Cardiac septum (tissue), 1 donor: ENCODE measurements at places on chromosomes 5 and 9.

DNA sequence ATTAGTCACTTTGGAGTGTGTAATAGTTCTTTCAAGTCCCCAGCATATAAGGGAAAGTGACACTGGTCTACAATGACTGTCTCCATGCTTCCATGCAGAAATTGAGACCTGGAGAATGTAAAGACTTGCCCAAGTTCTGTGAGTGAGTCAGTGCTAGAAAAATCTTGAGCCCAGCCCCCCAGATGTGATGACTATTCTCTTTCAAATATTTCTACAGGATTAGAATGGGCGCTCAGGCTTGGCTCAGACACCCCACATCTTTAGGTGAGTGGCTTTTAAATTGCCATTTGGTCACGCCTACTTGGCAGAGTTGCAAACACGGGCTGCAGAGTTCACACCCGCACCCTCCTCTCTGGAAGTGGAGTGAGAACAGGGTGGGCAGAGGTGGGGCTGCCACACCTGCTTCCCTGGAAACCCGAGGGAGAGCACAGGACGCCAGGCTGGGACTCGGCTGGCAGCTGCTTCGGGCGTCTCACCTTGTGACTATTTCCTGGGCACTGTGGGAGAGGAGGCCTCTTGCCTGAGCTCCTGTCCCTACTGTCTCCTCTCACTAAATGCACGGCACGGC is 37.6 kb downstream of the ROPN1L start:
- DNase-seq, result no peak

DNA sequence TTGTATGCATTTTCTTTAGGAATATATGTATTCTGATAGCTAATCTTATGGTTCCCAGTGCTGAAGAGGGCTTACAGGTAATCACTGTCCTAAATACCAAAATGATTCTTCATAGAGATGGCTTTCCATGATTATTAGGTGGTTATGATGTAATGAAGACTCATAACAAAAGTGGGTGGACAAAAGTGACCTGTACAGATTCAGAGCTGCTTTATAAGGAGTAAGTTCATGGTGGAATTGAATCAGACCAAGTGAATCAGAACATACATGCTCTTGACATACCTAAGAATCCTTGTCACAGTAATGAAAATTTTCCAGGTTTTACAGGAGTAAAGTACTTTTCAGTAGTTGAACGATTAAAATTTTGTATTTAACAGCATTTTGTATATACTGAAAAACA is 105.6 kb downstream of the NIPBL start:
- no peak for DNase-seq

DNA sequence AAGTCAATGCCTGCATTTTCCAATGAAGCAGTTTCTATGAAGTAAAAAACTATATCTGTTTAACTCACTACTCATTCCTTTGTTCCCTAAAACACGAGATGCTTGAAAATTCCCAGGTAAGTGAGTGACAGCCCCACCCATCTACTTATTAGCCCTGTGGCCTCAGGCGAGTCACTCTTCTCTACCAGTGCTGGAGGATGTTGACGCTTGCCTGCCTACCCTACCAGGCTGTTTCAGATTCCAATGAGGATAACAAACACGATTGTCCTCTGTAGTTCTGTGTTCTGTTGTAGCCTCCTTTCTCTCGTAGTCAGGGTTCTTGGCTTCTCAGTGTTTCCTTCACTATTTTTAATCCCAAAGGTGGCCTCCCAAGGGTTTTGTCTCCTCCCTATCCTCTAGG is 388.8 kb downstream of the KDM4C start:
- DNase-seq, result no peak

- DNase-seq, result no peak
Observed at GRCh38 chr9:88748566-88749261, 213.7 kb downstream of the NXNL2 start.

GRCh38 chr5:125408448-125409233 is 662.2 kb upstream of the ZNF608 start:
- no peak for DNase-seq

DNA sequence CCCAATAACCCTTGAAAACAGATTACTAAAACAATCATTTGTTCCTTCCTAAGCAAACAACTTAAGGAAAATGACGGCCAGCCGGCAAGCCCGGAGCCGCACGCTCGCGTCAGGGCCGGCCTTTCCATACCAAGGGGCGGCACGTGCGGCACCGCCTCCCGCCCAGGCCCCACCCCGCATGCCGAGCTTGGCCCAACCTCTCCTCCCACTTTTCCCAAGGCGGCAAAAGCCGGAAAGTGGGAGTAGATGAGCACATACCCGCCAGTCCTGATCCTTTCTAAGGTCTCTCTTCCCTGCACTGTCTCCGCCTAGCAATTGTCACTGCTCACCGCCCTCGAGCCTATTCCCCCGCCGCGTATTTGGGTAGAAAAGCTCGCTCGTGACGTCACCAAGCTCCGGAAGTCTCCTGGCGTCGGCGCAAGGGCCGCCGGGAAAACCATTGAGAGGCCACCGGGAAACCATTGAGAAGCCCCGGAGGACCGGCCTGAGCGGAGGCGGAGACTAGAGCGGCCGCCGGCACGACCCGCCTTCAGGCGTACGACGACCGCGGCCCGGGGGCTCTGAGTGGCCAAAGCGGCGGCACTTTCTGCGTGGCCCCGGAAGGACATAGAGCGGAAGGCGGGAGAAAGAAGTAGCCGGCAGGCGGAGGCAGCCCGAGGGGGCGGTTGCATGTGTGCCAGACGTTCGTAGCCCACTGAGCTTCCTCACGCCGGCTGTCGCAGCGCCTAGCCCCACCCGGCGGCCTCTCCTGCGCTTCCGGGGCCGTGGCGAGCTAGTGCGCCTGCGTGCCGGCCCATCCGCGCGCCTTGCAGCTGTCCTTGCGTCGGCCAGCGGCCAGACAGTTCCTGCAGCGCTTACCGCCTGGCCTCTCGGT is at the start of the genes NCBP1 and TSTD2:
Gene NCBP1 (plus strand): TSS at position 837 of the 874 bp plus-strand sequence. CDS start 61 bp downstream, outside the sequence.
Gene TSTD2 (minus strand): TSS at position 384 of the 874 bp plus-strand sequence. CDS start 5,806 bp downstream, outside the sequence.
- peak; percentile 98 for DNase-seq

DNA sequence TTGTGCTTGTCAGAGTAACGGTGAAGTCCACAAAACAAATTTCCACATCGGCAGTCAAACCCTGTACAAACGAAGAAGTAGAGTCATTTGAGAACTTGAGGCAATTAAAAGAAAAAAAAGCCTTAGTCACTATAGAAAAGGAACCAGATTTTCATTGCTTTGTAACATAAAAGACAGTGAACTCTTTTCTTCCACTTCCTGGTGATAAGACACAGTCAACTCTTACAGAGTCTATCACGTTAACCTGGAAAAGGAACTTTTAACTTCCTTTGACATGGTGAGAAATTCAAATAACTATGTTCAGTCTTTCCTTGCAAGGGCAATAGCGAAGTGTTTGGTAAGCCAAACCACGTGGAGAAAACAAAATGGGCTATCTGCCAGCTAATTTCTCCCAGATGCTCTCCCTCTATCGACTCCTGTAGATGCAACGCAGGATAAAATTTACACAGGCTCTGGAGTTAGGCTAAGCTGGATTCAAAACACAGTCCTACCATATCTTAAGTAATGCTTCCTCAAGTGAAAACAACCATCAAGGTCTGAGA is 8.9 kb downstream of the ZFAND5 start:
- no peak for DNase-seq

DNA sequence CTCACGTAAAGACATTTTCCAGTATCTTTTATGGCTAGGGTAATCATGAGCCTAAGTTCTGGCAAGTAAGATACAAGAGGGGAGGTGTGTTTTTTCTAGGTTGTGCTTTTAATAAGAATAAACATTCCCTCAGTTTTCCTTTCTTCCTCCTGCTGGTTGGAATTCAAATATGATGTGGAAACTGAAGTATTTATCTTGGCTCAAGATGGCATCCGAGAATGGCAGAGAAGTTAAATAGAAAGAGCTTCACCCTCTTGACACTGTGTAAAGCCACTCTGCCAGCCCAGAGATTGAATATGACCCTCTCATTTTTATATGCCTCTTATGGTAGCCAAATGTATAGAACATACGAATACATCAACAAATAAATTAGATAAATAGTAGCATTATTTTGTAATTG is 438.4 kb downstream of the ISL1 start:
- DNase-seq, result no peak

DNA sequence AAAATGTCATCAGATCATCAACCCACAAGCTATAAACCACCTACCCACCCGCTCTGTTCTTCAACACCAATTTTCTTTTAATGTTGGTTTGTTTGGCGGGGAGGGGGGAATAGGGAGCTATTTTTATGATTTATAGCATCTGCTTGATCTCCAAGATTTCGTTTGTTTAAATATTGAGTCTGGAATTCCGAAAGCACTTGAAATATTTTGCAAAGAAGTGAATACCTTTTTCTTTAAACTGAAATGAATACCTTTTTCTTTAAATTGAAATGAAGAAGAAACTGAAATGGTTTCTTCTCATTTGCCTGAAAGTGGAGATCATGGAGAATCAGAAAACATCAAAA is 49.0 kb upstream of the TENT2 start:
- no peak for DNase-seq

- peak; percentile 93 for DNase-seq
Observed at GRCh38 chr5:38845526-38846378, at the start of gene OSMR. TSS of gene OSMR (plus strand) at chr5:38846012. CDS start at chr5:38869045, 23,033 bp downstream.

DNA sequence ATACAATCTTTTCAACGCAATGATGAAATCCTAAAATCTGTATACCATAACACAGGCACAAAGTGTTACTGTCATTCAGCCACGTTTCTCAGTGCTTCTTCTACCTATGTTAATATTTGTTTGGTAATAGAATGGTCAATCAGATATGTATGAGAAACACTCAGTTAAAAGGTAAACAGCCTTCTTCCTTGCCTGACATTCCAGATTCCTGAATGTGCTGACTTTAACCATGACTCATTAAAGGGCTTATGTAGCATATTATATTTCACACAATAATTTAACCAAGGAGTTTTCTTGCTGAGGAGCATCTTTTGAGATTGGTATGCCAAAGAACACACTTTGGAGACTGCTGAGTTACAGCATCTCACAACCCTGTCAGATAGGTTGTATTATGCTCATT is 187.6 kb downstream of the CETN3 start:
- DNase-seq, result no peak

- no peak for DNase-seq
Observed at GRCh38 chr9:77802515-77803293, 154.6 kb upstream of the GNA14 start.

- no peak for DNase-seq
Observed at GRCh38 chr5:124453221-124454051, 293.0 kb downstream of the ZNF608 start.

- no peak for DNase-seq
Observed at GRCh38 chr5:167147879-167148278, 1143.6 kb upstream of the WWC1 start.

DNA sequence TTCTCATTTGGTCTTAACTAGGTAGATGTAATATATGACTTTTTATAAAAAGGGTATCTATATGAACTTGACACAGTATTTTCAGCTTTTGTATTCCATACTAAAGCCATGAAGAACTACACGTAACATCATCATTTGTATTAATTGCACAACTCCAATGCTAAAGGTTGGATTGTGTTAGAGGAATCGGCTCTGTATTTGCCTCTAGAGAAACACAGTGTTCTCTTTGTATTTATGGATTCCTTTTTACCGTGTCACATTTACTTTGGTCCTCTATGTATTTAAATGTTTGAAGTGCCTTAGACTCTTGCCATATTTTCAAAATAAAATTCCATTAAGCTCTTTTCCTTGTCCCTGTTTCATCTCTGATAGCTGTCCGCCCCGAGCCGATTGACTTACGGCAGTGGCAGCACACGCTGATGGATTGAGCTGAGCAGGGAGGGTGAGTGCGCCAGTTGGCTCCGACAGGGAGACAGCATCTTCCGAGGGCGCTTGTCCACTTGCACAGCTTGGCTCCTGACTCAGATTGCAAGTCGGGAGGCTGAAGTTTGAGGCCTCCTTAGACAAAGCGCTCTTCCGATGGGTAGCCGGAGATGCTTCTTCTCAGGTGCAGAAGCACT is 95.6 kb upstream of the DMRT1 start:
- DNase-seq, result no peak

DNA sequence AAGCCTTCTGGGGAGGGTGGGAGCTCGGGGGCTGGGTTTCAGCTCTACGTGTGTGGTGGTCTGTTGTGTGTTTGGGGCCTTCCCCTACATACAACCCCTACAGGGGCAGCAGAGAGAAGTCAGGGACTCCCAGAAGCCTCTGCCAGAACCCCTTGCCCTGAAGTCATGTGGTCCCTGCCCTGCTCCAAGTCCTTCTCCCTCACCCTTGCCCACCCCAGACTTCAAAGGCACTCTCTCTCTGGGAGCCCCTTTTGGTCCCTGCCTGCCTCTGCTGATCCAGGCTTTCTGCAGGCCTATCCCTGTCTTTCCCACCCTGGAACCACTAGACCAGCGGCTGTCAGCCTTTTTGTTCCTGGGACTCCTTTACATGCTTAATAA is 61.1 kb upstream of the PSD2 start:
- no peak for DNase-seq

- no peak for DNase-seq
Observed at GRCh38 chr9:107886826-107887225, 397.3 kb upstream of the KLF4 start.

GRCh38 chr9:92846662-92847145 is 31.1 kb downstream of the ZNF484 start:
- DNase-seq, result no peak

GRCh38 chr9:135473972-135474543 is 5.5 kb upstream of the PPP1R26 start:
- DNase-seq, result no peak

DNA sequence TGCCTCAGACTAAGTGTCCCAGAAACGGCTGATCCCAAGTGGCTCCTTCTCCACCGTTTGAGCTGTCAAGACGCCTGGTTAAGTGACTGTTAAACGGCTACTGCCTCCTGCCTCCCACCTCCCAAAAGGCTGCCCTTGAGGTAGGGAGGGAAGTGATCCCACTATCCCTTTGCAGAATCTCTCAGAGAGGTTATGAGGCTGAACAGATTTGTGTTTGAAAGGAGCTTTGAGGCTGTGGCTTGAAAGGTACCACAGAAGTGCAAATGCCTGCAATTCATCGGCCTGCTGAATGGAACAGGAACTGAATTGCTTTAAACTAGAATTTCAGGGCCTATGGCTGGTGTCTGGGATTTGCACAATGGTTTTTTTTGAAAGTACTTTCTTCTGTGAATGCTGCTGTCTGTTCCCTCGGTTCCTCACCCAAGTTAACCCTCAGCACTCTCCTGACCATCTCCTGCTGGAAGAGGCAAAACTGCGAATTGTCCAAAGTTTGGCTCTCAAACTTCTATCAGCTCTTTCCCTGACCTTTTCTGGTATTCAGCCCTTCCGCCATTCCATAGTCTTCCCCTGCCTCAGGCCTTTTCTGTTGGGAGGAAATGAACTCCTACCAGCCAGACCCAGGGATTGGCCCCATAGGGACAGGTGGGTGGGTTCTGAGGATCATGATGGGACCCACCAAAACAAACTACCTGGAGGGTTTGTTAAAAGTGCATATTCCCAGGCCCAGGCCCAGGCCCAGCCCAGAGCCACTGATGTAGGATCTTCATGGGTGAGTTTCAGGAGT is 453.3 kb downstream of the KDM4C start:
- no peak for DNase-seq

GRCh38 chr5:75023368-75024159 is 28.8 kb downstream of the GCNT4 start:
- no peak for DNase-seq
